ENCODE measurements at places on chromosomes 3 and 15. TPM values are rescaled to one million over a fixed set of nuclear protein-coding genes. Genes with fewer than 3 reads are reported as not detected.

The EFHB gene
- 2.0 TPM for total RNA-seq

The GPR27 gene
- 3.1 TPM for total RNA-seq

The RSRC1 gene
- 28.5 TPM for total RNA-seq

The GOLGA8R gene
- total RNA-seq, result 0.26 TPM

Measured in A549 treated with Mapracorat at 1 μM for 4 hours (cell line).